Amygdala (tissue), 56 donors: ENCODE measurements at places on chromosomes 16 and 17.

DNA sequence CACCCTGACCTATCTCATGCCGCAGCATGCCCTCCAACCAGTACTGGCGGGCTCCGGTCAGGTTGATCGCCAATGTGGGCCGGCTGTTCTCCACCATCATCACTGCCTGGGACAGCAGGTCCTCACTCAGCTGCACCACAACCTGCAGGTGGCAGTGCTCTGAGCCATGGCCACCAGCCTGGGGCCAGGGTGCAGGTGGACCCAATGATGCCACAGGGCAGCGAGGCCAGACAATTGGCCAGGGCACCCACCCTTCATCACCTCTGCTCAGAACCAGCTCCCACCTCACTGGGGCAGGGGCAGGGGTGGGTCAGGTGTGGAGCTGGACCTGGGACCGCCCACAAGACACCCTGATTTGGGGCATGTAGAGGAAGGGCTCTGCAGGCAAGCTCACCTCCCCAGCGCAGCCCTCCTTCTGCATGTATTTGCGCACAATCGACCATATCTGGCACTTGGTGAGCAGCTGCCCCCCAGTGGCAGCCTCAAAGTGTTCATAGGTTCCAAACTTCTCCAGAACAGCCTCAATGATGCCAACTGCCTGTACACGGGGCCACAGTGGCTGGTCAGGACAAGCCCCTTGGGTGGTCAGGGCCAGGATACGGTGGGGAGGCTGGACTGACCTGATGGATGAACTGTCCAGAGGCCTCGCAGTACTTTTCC lies 4.2 kb downstream of the MATCAP1 start:
- DNase-seq = no peak

DNA sequence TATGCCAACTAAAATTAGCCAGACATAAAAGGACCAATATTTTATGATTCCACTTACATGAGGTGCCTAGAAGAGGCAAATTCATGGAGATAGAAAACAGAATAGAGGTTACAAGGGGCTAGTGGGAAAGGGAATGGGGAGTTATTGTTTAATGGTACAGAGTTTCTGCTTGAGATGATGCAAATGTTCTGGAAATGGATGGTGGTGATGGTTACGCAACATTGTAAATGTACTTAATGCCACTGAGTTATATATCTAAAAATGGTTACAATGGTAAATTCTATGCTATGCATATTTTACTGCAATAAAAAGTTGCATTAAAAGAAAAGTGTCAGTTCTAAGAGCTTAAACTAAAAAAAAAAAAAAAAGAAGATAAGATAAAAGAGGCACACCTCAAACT lies 17.9 kb downstream of the MT1X start:
- DNase-seq = no peak

GRCh38 chr17:50146927-50147665 lies 3.4 kb downstream of the PPP1R9B start:
- DNase-seq = no peak

- DNase-seq = no peak
These were observed 66.8 kb downstream of the XYLT1 start for GRCh38 chr16:17403859-17404545.

DNA sequence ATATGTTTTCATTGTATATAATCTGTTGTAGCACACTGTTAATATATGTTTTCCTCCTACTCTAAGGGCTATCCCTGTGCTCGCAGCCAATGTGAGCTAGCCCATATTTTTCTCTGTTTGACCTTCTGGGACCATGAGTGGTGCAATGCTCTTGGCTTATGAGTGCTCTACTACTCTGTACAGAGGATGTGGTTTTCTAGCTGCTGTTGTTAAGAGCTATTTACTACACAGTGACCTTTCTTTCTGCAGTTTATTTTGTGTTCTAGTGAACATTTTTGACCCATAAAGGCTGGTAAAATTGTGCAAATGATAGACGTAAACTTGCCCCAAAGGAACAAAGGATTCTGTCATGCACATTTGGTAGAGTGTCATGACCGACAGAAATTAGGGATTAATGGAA lies 84.1 kb upstream of the CPHXL start:
- DNase-seq = no peak

DNA sequence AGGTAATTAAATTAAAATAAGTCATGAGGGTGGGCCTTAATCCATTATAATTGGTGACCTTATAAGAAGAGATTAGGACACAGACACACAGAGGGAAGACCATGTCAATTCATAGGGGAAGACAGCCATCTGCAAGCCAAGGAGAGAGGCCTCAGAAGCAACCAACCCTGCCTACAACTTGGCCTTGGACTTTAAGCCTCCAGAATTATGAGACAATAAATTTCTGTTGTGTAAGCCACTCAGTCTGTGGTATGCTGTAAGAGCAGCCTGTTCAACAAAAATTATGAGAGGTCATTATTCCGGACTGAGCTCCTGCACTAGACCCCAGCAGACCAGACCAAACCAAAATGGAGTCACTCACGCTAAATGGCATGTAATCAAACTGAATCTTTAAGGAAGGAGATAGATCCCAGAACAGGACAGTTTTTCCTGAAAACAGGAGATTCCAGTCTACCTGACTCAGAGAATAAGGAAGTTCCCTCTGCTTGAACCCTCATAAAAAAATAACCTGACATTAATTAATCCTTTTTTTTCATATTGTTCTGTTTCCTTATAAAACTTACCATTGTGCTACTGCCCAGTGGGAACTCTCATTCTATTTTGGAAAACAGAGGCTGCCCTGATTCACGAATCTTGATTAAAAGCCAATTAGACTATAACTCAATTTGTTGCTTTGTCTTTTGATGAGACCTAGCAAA lies 74.3 kb downstream of the DNAH3 start:
- no peak for DNase-seq

DNA sequence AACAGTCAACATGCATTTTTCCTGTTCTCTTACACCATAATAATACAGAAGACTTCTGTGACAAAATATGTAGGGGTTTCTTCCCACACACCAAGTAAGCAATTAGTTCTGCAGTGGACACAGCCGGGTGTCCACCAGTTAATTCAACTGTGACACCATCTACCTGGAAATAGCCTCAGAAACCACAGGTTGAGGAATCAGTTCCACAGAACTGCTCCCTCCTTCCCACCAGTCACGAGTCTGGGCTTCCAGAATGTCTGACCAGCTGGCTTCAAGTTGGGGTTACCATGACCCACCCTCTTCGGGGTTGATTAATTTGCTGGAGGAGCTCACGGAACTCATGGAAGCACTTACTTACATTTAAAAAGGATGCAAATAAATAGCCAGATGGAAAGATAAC lies 13.6 kb upstream of the CCL5 start:
- no peak for DNase-seq

DNA sequence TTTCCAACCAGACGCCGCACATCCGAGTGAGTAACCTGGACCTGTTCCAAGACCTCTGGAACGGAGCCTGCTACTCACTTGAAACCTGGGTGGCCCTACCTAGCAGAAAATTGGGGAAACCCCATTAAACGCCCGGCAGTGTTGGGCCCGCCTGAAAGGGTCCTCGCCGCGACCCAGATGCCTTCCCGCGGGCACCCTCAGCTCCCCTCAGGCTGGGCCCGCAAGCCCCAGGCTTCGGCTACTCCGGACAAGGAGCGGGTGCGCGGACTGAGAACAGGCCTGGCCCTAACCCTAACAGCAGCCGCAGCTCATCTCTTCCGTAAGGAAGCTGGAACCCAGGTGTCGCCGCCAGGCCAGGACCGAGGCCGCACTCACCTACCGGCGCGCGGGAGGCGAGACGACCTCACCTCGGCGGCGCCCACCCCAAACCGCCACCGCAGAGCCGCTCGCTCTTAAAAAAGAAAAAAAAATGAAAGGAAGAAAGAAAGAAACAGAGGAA lies 344 bp downstream of the PSME3IP1 start:
- DNase-seq = no peak

GRCh38 chr17:4877089-4877488 lies 22.2 kb upstream of the C17orf107 start:
- DNase-seq = no peak

GRCh38 chr16:4591191-4591590 lies 23.5 kb downstream of the UBALD1 start:
- no peak for DNase-seq

GRCh38 chr17:30337393-30337999 lies 3.6 kb upstream of the TMIGD1 start:
- DNase-seq = no peak

DNA sequence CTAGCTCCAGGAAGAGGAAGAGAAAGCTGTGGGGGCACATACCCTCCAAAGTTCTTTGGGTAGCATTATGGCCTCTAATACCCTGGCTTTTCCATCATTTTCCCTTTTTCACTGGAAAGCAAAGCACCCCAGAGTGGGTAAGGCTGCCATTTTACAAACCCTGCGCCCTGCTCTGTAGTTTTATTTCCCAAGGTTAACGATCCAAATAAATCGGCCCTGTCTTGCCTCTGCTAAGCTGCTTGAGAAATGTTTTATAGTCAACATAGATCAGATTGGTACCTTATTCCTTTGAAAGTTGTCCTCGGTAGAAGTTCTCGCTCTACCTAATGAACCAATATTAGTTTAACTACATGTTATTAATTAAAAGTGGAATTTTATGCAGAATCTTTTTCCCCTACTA lies 328.2 kb downstream of the NPIPA8 start:
- DNase-seq = no peak

DNA sequence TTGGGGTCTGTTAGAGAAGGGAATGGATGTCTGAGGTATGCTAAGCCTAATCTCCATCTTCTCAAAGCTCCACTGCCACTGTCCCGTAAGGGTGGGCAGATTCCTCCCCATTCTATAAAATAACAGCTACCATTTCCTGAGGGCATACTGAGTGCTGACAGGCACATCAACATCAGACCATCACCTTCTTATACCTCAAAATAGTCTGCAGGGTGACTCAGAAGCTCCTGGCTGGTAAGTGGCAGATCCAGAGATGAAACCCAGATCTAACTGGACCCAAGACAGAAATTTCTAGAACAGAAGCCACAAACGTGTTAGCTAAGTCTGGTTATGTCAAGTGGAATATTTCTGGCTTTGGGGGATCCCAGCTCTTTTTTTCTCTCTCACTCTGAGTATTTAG lies 548.0 kb downstream of the WWOX start:
- no peak for DNase-seq

GRCh38 chr17:75265614-75266315 lies 4.1 kb downstream of the MRPS7 start:
- no peak for DNase-seq

DNA sequence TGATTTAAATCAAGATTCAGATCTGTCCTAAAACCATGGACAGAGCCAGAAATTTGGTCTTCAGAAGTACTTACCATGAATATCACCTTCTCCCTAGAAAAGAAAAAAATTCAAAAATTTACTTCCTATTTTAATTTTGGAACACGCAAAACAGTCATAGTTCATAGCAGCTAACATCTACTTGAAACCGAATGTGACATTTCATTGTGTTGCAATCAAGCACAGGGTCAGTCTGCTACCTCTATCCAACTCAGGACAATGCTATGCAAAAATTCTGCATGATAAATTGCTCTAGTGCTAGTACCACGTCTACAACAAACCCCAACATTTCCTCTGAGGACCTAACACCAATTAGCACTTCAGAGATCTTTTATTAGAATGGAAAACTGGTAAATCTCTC lies 7.7 kb downstream of the JPT1 start:
- no peak for DNase-seq

DNA sequence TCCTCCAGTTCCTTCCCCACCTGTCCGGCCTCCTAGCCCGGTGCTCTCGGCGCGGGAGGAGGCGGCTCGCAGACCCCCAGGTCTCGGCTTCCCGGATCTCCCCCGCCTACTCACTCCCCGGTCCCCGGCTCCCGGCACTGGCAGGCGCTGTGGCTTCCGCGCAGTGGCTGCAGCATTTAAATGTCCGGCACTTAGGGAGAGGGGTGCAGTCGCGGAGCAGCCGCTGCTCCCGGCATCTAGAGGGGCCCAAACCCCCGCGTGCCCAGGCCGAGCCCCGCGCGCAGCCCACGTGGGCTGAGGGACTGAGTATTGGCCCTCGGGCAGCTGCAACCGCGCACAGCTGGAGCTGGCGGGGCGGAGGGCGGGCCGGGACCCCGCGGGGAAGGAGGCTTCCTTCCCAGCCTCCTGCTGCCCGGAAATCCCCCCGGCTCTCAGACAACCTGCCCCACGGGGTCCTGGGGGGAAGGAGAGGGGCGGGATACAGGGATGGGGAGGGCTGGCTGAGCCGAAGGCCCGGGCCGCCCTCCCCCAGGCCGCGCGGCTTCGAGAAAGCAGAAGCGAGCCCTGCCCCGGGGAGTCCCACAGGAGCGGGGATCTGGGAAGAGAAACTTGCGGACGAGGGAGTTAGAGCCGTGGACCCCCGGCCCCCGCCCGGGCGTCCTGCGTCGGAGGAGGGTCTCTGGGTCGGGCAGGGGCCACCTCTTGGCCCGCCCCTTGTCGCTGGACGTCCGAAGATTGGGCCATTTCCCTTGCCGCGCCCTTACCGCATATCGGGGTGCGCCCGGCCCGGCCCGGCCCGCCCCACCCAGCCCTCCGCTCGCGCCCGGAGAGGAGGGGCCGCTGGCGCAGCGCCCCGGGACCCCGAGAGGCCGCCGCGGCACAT lies at the start of gene MMP25:
TSS of gene MMP25 (plus strand) at position 804 of the 883 bp plus-strand sequence. CDS start 357 bp downstream, outside the sequence.
- DNase-seq = no peak

GRCh38 chr17:57561072-57561861 lies 183.8 kb downstream of the CCDC182 start:
- DNase-seq = no peak

GRCh38 chr17:4846635-4847390 lies 13.7 kb downstream of the MINK1 start:
- no peak for DNase-seq

DNA sequence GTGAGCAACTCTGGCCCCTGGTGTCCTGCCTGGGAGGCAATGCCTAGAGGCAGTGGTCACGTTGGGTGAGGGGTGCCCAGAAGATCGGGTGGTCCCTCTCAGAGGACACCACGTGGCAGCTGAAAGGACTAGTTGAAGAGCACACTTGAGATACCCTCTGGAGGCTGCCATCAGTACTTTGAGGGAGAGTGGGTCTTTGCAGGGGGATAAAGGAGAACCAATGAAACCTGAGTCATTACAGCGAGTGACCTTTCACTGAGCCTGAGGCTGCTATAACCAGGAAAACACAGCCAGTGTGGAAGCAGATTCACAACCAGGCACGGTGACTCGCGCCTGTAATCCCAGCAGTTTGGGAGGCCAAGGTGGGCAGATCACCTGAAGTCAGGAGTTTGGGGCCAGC lies 18.9 kb downstream of the CA4 start:
- DNase-seq = no peak

DNA sequence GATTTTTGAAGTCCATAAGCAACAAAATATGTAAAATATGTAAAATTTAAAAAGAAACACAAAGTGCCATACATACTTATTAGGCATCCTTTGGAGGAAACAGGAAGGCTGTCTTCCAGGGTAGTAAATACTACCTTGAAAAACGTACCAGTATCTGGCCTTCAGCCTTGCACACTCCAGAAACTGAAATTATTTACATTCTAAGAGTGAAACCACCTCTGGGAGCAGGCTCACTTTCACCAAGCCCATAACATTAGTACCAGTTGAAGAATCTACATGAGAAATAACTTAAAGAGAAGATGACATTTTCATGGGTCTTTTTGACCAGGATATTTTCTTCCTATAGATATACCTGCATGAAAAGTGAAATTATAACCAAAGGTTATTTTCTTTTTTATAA lies 6.4 kb downstream of the KRTAP9-1 start:
- DNase-seq = no peak
